NCI-H446 treated with DMSO at 0.1 percent for 48 hours (cell line): ENCODE measurements at places on chromosomes 4 and X.

DNA sequence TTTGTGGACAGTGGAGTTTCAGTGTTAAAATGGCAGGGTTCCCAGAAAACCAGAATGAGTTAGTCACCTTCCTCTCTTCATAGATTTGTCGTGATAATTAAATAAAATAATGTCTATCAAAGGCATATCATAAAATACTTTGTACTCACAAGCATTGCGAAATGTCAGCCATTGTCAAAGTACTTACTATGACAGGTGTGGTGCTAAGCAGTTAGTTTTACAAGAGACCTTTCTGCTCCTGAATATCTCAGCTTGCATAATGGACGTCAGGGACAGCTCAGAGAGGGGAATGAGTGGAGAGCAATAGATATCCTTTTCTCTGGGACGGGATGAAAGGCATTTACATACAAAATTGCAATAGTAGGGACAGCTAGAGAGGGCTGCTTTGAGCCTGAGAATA, 560.9 kb downstream of the KCNIP4 start:
- DNase-seq: no peak

DNA sequence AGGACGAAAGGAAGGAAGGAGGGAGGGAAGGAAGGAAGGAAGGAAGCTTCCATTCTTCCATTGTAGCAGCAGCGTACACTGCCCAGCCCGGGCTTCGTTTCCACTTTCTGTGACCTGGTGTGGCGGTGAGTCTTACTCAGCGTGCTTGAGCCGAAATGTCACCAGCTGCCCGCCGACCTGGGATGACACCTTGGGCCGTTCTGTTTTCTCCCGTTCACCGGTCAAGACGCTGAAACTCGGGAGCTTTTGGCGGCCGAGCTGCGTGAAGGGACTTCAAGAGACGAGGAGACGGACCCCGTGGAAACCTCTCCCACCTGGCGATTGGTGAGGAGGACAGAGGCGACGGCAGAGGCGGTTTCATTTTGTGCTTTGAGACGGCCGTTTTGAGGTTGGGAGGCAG, 47.1 kb upstream of the PPP2R3B start:
- DNase-seq: no peak

DNA sequence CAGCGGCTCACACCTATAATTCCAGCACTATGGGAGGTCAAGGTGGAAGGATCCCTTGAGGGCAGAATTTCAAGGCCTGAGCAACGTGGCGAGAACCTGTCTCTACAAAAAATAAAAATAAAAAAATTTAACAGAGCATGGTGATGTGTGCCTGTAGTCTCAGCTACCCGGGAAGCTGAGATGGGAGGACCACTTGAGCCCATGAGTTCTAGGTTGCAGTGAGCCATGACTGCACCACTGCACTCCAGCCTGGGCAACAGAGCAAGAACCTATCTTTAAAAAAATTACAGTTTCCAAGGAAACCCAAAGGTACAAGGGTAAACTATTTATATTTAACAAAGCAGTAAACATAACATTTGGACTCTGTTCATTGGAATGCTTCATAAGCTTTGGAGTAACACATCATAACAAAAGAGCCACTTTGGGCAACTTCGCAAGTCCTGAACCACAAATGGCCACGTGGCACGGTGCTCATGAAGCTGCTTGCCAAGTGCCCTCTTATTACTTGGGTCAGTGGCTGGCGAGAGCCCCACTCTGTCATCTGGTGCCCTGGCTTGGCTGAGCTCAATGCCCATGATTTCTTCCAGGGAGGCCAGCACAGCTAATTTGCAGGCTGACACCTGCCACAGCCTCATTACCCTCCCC, 165.6 kb downstream of the SH3KBP1 start:
- no peak for DNase-seq

GRCh38 chr4:153438916-153439756, 27.0 kb upstream of the TMEM131L start:
- DNase-seq: no peak

GRCh38 chr4:21596521-21596920, 352.1 kb downstream of the KCNIP4 start:
- DNase-seq: no peak

- DNase-seq: no peak
Observed at GRCh38 chr4:57110640-57111511, 691 bp upstream of the IGFBP7 start.

GRCh38 chrX:100681599-100681998, 37.6 kb downstream of the SRPX2 start:
- no peak for DNase-seq

- no peak for DNase-seq
Observed at GRCh38 chr4:175062183-175062592, 144.0 kb downstream of the ADAM29 start.
